ENCODE measurements at places on chromosomes 3 and 15.

GRCh38 chr15:82986442-82986780 lies 401 bp downstream of the RAMAC start:
- DNase-seq: no peak

- no peak for DNase-seq
Measured at GRCh38 chr3:39343076-39343717, 13.7 kb downstream of the CCR8 start.

DNA sequence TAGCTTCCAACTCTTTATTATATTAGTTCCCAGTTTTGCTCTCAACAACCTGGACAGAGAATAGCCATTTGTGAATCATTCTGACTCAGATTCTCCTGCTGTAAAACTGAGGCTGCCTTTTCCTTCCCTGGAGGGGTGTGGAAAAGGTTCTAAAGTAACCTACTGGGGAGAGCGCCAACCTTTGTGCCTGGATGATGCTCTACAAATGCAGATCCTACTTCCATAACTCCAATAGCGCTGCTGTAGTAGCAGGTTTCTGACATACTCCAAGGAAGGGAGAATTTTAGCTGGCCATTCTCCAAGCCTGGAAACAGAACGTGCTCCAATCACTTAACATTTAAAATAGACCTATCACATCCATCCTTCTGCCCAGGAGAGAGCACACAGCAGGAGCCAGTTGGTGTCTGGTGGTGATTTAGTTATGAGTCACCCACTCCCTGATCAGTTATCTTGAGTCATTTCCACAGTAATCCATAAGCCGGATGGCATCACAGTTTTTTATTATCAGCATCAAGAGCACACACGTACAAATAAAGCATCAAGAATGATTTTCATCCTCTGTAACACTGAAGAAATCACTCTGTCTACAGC lies 38.3 kb downstream of the MYH15 start:
- DNase-seq: peak; percentile 78

- DNase-seq: no peak
Measured at GRCh38 chr3:17125738-17126442, 241.1 kb downstream of the PLCL2 start.

DNA sequence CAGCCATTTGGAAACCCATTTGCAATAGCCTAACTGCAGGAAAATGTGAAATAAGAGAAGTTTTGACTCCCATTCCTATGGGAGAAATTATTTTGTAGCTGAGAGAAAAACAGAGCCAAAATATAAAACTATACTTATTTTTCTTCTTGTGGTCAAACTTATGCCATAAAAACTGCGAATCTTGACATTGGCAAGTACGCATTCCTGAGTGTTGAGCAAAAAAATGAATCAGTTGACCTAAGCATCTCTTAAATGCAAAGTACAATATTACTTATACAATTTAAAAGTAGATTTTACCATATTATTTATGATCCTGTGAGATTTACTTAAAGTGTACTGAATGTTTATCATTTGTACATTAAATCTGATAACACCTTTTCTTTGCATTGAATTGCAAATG lies 50.1 kb upstream of the CMC1 start:
- DNase-seq: no peak

DNA sequence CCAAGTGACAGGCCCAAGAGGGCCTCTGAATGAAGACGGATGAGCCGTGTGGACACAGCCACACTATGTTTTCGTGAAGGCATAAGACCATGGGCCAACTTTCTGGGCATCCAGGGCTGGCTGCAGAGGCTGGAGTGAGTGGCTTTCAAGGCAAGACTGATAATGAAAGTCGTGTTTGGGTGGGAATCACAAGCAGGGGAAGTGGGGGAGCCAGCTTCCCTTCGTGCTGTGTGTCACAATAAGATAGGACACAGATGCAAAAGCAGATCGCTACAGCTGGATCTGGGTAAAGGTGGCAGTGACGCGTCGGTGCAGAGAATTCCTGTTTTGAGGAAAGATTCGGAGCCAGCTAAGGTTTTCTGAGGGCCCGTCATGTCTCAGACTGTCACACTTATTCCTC lies 309.8 kb upstream of the CTDSPL start:
- DNase-seq: no peak
